ENCODE measurements at places on chromosomes 4 and X.

DNA sequence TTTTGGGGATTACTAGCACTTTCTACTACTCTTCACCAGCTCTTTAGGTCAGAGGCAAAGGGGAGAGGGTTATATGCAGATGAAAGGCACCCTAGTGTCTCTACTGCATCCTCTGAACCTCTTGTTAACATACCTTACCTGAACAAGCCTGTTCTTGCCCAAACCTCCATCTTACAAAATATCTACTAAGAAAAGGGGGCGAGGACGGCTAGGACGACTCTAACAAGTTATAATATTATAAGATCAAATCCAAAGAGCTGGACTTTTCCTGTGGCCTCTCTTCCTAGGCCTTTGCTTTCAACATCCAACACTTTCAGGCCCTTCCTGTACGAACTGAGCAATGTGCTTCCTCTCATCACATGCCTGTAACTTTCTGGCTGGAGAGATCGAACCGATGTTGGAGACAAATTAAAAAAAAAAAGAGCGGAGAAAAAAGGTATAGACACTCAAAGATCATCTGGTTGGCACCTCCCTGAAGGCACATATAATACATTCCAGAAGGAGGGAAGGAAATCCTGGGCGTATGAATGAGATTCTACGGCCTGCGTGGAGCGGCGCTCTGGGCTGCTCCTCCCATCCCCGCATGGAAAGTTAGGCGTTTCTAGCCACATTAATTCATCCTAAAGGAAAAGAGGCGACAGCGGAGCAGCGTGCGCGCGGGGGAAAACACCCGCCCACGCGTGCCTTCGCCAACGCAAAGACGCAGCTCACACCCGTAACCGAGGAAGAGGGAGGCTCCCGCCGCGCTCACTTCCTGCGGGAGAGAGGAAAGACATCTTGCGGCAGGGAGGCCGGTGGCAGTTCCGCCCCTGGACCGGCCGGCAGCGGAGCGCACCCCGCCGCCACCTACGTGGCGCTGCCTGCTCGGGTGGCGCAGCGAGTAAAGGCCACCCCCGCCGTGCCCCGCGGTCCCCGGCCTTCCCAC is 808 bp downstream of the PRDM5 start:
- peak; percentile 60 for DNase-seq

GRCh38 chr4:76498550-76498949 is 63.5 kb downstream of the SHROOM3 start:
- DNase-seq, result peak; percentile 24

DNA sequence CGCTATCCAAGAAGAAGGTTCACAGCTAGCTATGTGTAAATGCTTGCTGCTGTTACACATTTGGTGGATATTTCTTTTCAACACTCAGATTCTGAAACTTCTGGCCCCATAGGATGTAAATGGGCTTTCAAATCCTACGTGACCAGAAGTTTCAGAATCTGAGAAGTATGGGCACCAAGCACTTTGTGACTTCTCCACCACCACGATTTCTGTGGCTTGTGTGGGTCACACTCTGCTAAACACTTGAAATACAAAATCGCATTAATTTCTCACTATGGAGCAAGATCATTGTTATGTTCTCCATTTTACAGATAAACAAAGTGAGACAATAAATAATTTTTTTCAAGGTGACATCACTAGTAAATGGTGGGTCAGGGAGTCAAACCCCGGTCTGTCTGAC is 259.4 kb upstream of the JADE1 start:
- DNase-seq, result no peak

GRCh38 chr4:52926196-52926974 is 64.3 kb downstream of the RASL11B start:
- DNase-seq, result no peak

DNA sequence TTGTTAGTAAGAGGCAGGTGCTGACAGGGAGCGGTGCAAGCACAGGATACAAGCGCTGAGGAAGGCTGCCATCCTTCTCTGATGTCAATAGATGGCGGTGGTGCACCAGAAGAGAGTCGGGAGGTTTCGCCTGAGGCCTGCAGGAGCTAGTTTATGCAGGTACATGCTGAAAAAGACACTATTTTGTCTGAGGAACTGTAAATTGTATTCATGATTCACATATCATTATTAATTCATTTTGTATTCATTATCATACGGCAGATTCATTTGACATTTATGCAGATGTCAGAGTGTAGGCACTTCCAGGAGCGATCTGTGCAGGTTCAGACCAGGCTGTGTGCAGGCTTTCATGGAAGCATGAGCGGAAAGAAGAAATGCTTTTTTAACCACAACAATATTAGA is 824.0 kb downstream of the STIM2 start:
- DNase-seq, result peak; percentile 71

GRCh38 chrX:105150557-105150956 is 69.9 kb downstream of the TEX13A start:
- no peak for DNase-seq

DNA sequence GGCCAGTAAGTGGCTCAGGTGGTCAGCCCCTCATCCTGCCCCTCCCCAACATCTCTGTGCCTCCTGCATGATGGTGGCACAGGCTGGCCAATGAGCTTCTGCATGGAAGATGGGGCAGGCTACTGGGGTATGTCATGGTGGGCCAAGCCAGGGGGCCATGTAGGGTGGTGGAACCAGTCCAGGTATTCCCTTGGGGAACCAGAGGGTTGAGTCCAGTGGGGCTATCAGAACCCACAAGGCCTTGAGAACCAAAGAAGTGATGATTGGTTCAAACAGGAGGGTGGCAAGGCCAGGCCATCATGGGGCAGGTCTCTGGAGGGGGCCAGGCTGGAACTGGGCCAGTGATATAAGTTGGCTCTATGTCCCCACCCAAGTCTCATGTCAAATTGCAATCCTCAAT is 18.8 kb upstream of the PPP2R2C start:
- no peak for DNase-seq

DNA sequence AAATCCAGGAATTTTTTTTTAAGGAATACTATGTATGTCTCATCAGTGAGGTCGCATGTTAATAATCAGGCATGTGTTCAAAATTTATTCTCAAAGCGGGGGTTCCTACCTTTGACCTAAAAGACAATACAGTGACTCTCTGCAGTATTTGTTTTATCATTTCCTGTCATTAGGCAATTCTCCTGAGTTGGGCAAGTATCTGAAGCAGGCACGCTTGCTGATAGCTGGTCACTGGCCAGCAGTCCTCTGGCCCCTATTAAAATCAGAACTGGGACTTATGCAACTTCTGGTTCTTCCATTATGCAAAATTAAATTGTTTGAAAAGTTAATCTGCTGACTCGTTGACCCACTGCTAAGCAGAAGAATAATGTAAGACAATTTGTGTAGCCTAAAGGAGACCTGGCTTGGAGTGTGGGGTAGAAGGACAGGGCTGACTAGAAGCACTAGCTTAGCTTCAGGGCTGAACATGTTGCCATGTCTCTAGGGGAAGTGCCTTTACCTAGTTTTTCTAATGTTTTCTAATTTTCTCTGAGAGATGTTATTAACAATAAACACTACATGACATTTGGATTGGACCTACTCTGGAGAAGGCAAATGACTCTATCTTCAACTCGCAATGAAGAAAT is 36.0 kb upstream of the GABRA2 start:
- DNase-seq, result peak; percentile 64

- no peak for DNase-seq
Measured at GRCh38 chrX:136778020-136778419, 2.7 kb downstream of the ARHGEF6 start.

- peak; percentile 38 for DNase-seq
Measured at GRCh38 chr4:8330821-8331574, 61.4 kb downstream of the HTRA3 start.

DNA sequence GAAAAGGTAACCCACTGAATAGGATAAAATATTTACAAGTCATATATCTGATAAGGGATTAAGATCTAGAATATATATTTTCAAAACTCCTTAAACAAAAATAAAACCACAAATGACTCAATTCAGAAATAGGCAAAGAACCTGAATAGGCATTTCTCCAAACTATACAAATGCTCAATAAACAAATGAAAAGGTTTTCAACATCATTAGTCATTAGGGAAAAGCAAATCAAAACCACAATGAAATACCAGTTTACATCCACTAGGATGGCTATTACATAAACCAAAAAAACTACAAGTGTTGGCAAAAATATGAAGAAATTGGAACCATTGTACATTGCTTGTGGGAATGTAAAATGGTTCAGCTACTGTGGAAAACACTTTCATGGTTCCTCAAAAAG is 167.0 kb upstream of the GALNT7 start:
- DNase-seq, result peak; percentile 74

DNA sequence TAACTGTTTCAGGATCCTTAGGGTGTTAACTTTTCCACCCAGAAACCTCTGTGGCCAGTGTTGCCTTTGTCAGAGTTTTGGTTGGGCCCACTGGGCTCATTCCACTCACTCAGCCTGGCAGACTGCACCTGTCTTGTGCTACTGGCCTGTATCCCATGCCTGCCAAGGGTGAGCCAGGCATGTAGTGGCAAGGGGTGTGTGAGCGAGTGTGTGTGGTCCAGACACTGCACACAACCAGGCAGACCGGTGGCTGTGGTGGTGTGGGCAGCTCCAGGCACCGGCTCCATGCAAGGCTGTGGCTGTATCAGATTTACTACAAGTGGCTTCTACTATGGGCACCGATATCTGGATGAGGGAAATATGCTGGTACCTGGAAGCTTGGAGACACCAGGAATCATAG is 394.6 kb upstream of the DMD start:
- DNase-seq, result no peak

GRCh38 chr4:8860096-8860891 is 11.3 kb downstream of the HMX1 start:
- no peak for DNase-seq

DNA sequence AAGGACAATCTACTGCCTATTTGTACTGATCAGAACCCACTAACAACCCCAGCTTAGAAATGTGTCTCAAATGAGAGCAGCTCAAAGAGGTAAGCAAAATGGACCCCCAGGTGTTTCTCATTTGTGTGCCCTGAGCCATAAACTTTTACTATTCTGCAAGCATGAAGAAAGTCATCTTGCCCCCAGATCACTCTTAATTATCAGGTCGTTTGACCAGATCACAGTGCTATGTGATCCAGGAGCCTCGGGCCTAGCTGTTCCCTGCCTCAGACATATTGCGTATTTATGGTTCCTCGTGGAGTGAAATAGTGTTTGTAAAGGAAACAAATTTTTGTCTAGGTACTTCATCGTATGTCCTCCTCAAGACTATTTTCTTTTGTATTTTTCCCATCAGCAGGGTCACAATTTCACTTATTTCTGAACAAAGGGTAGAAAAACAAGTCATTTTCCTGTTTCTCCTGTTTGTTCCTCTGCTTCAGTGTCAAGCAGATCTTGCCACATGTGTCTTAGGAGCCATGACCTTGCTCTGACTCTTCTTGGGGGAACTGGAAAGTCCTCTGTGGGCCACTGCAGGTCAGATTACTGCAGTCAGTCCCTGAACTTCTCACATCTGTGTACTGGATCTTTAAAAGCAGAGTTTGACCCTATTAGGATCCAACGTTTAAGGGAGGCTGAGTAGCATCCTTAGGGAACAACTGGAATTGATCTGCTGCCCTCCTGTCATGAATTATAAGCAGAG is 194.9 kb downstream of the PALLD start:
- DNase-seq, result no peak

DNA sequence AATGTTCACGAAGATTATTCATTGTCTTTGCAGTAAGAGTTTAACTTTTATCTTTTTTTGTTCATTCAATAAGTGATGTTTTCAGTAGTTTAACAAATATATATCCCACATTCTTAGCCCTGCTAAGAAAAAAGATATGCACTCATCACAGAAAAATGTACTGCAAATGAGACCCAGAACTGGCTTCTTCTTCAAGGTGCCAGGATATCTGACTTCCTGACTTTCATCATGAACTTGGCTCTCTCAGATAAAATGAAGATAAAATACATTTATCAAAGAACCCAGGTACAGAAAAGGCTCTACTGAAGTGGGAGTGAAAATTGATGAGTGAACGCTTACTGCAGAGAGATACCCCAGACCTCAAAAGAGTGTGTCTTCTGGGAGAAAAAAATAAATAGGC is 177.8 kb upstream of the DKK2 start:
- peak; percentile 21 for DNase-seq

DNA sequence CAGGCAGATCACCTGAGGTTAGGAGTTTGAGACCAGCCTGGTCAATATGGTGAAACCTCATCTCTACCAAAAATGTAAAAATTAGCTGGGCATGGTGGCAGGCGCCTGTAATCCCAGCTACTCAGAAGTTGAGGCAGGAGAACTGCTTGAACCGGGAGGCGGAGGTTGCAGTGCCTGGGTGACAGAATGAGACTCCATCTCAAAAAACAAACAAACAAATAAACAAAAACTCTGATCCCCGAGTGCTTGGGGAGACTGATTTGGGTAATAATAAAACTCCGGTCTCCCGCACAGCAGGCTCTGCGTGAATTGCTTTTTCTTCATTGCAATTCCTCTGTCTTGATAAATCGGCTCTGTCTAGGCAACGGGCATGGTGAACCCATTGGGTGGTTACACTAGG is 73.4 kb downstream of the HPRT1 start:
- DNase-seq, result no peak

GRCh38 chrX:1453395-1453783 is 680 bp upstream of the ASMTL start:
- DNase-seq, result no peak

GRCh38 chr4:47519239-47519883 is 34.3 kb downstream of the ATP10D start:
- DNase-seq, result peak; percentile 67

DNA sequence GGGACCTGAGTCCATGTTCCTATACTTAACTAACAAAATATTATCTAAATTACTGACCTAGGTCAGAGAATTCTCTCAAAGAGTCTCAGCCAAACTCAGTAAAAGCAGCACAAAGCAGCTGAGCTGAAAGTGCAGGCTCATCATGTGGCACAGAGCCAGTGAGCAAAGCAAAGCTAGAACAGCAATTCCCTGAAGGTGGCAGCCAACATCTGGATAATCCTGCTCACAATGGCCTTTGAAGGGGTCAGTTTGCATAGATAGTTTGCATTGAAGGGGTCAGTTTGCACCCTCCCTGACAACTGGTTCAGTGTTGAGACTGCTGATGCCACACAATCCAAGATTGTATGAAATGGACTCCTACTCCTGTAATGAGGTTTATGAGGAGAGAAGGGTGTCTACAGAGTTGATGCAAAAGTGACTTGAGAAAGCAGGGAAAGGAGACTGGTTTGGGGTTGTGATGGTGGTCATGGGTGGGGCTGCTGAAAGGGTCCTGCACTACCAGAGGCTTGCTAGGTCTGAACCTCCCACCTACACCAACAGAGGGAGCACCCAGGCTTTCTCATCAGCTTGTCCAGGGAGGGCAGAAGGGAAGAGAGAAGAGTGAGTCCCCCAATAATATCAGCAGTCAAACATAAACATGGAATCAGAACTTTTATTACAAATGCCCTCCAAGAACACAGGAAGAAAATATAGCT is 39.7 kb downstream of the TRIM61 start:
- peak; percentile 70 for DNase-seq

GRCh38 chr4:140811429-140811828 is 55.2 kb upstream of the TBC1D9 start:
- DNase-seq, result no peak

- peak; percentile 50 for DNase-seq
Measured at GRCh38 chr4:6332042-6332668, 62.5 kb downstream of the WFS1 start.

DNA sequence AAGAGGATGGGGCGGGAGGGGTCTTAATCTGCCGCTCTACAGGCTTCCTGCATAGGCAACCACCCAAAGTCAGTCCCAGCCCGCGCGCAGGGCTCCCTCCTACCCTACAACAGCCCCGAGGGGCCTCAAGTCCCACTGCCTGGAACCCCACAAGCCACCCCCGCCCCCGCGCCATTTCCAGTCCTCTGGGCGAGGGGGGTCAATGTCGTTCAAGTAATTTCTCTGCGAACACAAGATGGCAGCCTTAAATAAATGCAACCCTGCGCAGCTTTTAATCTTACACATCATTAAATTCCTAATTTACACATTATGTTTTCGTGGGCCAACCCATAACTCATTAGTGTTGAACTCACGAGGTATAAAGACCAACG is 92.9 kb downstream of the BCOR start:
- no peak for DNase-seq

All from choroid plexus epithelial cell (primary cell).